A172 (cell line): ENCODE measurements at places on chromosomes 16 and 17. TPM values are rescaled to one million over a fixed set of nuclear protein-coding genes. Genes with fewer than 3 reads are reported as not detected.

The COL1A1 gene
- 6.2 and 15.7 TPM in 2 replicates for total RNA-seq

The HOXB8 gene
- total RNA-seq = 34.8 and 56.0 TPM in 2 replicates

The CDIP1 gene
- 8.5 and 9.8 TPM in 2 replicates for total RNA-seq

The HAP1 gene
- total RNA-seq = 0.14 and 0.43 TPM in 2 replicates

The NUP85 gene
- total RNA-seq = 55.6 and 59.1 TPM in 2 replicates

GRCh38 chr17:74779501-74779900, 3.4 kb upstream of the NAT9 start:
- no peak for DNase-seq

- no peak for DNase-seq
Measured at GRCh38 chr17:63741143-63741407, 524 bp downstream of the STRADA start.

DNA sequence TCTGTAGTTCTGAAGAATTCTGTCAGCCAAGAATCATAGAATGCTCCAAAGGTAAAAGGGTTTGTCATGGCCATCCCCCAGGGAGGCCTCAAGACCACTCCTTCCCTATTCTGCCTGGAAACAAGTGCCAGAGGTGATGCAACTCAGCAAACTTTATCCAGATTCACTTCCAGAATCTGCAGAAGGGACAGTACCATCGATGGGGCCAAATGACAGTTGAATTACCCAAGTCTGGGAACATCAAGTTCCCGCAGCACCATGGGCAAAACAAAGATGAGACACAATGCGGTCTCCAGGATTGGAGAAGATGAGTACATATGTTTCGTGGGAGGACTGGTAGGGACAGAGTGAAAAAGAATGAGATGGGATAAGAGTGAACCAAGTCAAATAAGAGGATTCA, 13.7 kb upstream of the TAT start:
- no peak for DNase-seq

- DNase-seq = no peak
Measured at GRCh38 chr17:67215991-67216421, 29.0 kb downstream of the HELZ start.

GRCh38 chr17:62631086-62631935, 3.8 kb downstream of the MRC2 start:
- no peak for DNase-seq

- no peak for DNase-seq
Measured at GRCh38 chr17:78826421-78826820, 14.2 kb downstream of the USP36 start.

DNA sequence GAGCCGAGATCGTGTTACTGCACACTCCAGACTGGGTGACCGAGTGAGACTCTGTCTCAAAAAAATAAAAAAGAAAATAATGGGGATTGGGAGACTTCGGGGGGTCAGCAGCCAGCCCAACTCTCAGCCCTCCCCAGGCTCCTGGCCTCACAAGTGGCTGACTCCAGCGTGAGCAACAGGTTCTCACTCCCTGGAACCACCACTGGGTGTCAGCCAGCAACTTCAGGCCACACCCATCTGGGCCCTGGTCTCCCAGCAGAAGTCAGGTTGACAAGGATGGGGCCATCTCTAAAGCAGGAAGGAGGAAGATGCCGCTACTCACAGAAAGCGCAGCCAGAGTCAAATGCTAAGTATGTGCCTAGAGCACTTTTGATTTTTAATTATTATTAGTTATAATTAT, 139.4 kb downstream of the C16orf78 start:
- no peak for DNase-seq

- no peak for DNase-seq
Measured at GRCh38 chr16:27618606-27619327, 68.8 kb downstream of the KATNIP start.

- DNase-seq = no peak
Measured at GRCh38 chr16:26240807-26241206, 549.0 kb downstream of the HS3ST4 start.

DNA sequence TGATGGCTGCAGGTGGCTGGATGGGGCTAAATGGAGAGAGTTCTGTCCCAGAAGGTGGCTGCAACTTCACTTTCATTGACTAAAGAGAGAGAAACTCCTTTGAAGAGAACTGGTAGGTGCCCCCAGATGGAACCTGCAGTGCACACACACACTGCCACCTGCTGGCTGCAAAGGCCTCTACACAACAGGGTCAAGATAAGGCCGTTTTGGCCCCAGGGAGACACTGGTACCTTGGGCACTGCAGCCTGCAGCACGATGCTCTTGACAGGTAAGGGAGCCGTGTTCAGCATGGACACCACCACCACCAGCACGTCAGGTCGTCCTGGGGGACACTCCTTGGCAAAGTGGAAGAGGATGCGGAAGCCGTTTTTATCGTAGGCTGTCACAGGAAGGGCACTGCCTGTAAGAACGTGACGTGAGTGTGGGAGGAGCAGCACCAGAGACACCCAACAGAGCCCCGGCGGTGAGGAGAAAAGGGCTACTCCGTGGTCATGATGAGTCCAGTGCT, 22.7 kb downstream of the GGA3 start:
- DNase-seq = peak; percentile 72

DNA sequence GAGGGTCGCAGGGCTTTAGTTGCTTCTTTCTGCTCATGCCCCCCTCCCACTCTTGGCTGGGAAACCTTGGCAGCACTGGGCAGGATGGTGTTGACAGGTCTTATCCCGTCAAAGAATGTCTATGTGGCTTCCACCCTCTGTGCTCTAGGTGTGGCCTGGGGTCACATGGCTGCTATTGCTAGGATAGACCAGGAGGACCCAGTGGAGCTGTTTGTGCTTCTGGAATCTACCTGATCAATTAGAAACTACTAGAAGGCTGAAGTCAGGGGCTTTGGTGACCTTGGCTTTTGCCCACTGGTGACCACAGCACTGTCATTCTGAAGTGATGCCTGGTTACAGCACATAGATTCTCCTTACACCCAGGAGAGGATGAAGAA, 105.8 kb downstream of the CMIP start:
- DNase-seq = no peak

DNA sequence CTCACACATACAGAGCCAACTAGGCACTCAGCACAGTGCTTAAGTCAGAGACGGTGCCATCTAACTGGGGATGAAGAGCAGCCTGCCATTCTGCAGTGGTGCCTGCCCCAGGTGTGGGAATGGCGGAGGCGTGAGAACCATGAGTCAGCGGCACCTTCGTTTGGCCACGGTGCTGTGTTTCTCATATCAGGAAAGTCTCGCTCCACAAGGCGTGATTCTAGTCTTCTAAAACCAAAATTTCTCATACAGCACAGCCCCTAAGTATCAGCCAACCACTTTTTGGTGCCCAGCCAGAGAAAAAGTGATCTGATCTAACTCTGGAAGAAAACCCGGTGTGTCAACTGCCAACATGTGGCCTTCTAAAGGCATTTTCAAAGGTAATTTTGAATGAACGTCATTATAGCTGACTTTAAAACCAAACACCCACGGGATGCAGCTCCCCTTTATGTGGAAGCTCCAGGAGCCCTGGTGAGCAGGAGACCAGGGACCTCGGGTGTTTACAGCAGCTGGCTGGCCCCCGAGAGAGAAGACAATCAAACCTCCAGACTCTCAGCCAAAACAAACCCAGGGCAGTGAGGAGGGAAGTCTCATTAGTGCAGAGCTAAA, 54.6 kb downstream of the ABCC12 start:
- DNase-seq = no peak

DNA sequence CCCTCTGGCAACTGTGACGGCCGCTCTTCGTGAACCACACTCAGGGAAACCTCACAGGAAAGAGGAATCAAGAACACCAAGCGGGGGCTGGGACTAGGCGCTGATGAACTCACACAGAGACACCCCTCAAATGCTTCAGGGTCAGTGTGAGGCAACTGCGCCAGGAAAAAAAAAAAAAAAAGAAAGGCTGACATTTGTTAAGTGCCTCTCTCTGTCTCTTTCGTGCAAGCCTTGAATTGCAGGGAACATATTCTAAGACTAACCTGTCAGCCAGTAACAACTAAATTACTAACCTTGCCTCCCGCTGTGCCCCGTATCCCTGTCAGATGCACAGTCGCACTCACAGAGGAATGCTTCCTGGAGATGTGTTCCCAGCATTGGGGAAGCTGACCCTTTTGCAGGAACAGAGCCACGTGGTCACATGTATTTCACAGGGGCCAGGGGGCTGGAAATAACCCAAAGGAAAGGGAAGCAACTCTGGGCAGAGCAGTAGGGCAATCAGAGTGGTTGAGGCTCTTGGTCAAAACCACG, 247.8 kb downstream of the XYLT1 start:
- no peak for DNase-seq

DNA sequence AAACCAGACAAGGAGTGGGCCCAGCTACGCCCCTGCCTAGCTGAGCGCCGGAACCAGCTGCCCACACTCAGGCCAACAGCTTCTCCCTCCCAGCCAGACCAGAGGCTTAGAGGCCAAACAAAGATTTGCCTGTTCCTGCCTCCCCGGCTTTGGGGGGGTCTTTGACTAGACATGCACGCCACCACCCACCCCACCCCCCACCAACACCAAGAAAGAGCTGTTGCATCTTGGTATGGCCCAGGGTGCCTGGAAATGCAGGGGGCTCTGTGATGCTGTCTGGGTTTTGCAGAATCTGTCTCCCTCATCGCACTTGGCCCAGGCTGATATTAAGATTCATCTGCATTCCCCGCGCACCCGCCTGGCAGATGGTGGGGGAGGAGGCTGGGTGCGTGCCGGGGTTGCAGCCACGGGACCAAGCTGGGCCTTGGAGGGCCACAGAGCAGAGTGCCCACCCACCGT, 1.3 kb upstream of the NXPH3 start:
- no peak for DNase-seq

- peak; percentile 34 for DNase-seq
Measured at GRCh38 chr16:14007450-14007849, 63.7 kb upstream of the MRTFB start.

DNA sequence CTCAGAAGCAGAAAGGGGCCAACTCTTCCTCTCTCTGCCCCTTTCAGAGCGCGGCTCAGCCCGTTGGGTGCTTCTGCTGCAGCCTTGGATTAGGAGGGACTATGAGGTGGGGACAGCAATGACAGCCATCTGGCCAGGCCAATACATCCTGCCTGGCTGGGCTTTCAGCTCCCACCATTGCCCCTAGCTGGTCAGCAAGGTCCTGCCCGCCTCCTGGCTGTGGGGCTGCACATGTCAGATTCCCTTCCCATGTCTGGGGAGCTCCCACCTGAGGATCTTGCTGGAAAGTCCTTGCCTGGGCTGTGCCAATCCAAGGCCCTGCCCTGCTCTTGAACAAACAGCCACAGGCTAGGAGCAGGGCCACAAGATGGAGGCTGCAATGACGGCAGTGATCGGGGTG, 8.3 kb downstream of the TRIM65 start:
- DNase-seq = no peak

DNA sequence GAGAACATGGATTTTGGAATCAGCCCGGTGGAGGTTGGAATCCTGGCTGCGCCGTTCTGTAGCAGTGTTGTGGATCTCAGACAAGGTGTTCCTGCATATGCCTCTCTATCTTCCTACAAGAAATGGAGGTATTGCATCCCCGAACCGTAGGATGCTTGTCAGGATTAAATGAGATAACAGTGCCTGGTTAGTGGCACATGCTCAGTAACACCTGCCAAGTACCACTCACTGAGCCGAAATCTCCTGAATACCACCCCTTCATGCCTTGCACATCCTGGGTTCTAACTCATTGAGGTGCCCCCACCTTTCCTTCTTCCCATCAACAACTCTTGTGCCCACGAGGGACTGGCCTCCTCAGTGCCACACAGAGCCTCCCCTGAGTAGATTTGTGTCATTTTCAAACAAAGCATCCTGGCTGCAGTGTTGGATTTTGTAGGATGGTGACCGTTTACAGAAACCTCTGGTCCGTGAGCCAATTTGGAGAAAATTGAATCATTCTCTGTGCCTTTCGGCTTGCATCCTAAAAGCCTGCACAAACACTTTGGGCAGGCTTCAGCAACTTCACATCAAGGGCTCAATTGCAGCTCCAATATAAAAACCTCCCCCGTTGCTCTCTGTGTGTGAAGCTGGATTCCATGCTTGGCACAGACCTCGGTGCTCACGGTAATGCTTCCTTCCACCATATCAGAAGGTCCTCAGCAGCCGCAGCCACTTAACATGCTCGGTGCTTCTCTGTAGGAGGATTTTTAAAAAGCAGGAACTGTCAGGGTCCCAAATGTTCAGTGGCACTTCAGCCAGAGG, 84.2 kb downstream of the WWOX start:
- no peak for DNase-seq

DNA sequence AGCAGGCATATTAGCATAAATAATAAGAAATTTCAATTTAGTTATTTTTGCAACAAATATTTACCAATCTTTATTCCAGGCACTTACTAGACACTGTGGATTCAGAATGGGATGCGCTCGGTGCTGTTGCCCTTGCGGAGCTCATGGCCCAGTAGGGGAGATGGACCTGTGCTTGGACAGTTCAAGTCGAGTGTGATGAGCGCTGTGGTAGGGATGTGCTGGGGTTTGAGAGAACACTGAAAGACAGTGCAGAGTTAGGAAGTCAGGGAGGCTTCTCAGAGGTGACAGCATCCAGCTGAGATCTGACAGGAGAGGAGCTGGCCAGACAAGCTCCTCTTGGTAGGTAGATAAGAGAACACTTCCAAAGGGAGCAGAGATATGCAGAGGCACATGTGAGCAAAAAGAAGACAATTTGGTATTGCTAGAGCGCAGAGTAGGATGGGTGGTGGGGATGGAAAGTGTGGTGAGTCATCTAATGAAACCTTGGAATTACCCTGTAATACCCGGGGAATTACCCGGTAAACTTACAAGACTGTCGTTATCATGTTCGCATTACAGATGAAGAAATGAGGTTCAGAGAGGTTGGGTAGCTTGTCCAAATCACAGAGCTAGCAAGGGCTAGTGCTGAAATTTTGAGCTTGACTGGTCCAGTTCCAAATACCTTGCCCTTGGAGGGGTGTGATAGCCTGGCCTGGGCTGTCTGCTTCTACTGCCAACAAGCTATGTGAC, 298.1 kb upstream of the N4BP1 start:
- DNase-seq = peak; percentile 52

DNA sequence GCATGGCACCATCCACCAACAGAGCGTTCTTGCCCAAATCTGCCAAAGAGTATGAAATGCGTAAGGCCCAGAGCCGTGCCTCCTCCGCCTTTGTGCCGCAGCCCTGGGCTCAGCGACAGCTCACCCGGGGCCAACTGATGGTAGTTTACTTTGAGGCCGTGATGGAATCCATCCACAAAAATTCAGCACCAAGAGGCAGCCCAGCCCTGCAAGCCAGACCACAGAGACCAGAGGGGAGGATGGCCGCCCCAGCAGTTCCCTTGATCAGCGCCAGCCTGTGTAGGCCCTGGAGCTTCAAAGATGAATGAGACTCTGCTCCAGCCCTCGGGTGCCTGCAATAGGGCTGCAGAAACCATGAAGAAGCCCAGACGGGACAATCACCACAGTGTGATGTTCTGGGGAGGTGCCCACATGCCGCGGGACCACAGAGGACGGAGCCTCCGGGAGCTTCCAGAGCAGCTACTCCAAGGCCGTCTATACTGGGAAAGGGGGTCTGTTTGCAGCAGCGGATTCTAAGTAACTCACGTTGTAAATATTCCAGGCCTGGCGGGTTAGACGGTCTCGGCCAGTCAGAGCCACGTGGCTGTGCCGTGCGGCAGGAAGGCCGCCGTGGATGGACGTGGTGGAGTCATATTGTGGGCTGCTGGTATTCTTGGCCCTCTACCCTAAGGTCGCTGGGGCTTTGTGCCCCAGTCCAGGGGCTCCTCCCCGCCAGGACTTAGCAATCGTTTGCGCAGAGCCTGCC, 80.3 kb downstream of the RBFOX3 start:
- DNase-seq = no peak
